Activated CD4-positive, alpha-beta T cell treated with anti-CD3 and anti-CD28 coated beads, Interleukin-2, amount 50 U/mL, for 48 hours (primary cell): ENCODE measurements at places on chromosomes 2 and 18.

GRCh38 chr2:229343661-229344060 is 72.6 kb upstream of the PID1 start:
- no peak for DNase-seq

- no peak for DNase-seq
These were observed 799 bp downstream of the CEP68 start for GRCh38 chr2:65057054-65057375.

- DNase-seq = no peak
These were observed 93.7 kb downstream of the COBLL1 start for GRCh38 chr2:164747783-164748433.

DNA sequence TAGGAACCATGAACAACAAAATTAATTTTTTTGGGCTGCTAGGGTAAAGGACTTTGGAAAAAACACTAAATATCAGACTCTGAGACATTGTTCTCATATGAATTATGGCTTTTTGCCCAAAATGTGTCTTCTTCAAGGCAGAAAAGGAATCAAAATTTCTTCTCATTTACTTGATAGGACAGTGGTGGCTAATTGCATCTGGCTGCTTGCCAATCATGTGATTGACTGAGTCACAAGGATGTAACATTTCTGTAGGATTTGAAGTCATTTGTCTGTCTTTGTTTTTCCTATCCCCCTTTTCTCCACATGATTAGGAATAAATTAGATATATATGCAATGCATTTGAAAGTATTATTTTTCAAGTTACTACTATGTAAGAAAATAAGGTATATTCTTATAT is 130.2 kb downstream of the SLC4A10 start:
- DNase-seq = no peak

DNA sequence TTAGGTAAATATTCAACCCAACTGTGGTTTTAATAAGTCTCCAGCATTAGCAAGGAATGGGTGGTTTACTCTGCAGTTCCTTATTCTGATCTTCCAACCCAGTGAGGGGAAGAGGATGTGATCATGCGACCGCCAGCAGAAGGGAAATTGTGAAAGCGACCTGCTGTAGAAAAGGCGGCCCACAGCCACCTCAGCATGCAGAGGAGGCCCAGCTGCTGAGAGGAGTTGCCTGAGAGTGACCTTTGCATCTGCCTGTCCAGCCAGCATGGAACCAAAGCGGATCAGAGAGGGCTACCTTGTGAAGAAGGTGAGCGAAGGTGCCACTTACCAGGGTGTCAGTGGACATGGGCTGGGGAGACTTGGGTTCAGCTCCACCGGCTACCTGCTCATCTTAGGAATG is at the start of gene PLEK:
TSS of gene PLEK (plus strand) at position 196 of the 400 bp plus-strand sequence. CDS start at position 266, 70 bp downstream.
- no peak for DNase-seq

GRCh38 chr2:237648016-237648381 is 20.6 kb downstream of the LRRFIP1 start:
- no peak for DNase-seq

DNA sequence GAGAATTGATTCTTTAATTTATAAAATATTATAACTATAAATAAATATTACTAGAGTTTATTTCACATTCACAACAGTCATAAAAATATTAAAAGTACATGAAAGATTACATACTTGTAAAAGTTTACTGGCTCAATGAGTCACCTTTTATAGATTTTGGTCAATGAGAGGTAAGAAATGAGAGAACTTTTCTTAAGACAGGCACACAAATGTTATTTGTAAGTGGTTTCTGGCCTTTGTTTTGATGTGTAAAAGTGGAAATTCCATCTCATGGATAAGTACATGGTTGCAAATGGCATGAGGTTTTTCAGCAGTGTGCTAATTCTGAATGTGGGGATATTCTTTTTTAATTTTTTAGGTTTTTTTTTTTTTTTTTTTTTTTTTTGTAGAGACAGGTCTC is 63.8 kb downstream of the TTC27 start:
- no peak for DNase-seq

DNA sequence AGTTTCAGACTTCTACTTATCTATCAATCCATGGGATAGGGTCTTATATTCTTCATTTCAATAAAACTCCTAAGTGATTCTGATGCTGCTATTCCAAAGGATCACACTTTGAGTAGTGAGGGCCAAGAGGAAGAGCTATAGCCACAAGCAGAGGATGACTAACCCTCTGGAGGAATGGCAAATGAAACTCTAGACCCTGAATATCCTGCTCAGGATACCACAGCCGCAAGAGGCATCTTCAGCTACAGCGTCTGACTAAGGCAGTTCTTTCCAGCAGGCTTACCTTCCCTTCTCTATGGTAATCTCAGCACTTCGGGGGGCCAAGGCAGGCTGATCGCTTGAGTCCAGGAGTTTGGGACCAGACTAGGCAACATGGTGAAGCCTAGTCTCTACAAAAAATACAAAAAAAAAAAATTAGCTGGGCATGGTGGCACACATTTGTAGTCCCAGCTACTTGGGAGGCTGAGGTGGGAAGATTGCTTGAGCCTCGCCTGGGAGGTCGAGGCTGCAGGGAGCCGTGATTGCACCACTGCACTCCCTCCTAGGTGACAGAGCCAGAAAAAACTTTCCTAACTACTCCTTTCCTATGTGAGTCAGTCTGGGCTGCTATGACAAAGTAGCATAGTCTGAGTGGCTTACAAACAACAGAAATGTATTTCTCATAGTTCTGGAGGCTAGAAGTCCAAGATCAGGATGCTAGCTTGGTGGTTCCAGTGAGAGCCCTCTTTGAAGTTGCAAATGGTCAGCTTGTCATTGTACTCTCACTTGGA is 371.9 kb downstream of the IRS1 start:
- no peak for DNase-seq

- DNase-seq = no peak
These were observed 3.1 kb downstream of the DCC start for GRCh38 chr18:52343138-52343537.

DNA sequence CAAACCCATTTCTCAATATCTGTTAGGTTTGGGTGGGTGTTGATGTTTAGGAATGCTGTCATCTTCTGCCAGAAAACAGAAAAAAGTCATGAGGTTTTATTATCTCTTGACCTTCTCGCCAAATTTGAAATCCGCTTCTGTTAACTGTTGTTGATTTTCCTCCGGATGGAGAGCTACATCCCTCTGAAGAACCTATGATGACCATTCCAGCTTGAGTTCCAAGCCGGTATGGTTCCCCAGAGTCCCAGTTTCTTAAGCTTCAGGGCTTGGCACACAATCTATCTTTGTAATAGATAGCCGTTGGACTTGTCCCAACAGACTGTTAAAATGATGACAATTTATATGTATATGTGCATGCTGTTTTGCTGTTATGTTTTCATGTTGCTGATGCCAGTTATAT is 1201.0 kb downstream of the LRP1B start:
- DNase-seq = no peak

- DNase-seq = no peak
These were observed 9.1 kb downstream of the ERICH2 start for GRCh38 chr2:170779304-170779703.

- DNase-seq = no peak
These were observed 56.6 kb downstream of the XRCC5 start for GRCh38 chr2:216165711-216166110.

DNA sequence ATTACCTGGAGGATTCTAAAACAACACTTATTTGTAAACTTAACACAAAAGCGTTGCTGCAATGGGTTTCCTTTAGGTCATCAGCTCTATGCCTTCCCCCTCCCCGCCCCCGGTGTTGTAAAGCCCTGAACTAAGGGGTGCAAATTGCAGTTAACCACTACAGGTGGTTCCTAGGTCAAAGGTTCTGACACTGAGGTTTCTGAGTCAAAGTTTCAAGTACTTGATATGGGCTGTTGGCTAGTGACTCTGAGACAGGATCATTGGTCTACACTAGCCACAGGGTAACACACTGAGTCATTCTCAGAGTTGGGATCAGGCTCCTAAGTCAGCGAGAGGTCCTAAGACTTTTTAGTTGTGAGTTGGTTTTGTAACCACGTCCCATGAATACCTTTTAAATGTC is 15.4 kb downstream of the IL1B start:
- peak; percentile 63 for DNase-seq

- DNase-seq = no peak
These were observed 84.1 kb downstream of the SMIM21 start for GRCh38 chr18:75343389-75343788.

GRCh38 chr18:2573408-2573807 is 2.1 kb downstream of the NDC80 start:
- no peak for DNase-seq

GRCh38 chr18:49892148-49892924 is 79.0 kb upstream of the ACAA2 start:
- no peak for DNase-seq

DNA sequence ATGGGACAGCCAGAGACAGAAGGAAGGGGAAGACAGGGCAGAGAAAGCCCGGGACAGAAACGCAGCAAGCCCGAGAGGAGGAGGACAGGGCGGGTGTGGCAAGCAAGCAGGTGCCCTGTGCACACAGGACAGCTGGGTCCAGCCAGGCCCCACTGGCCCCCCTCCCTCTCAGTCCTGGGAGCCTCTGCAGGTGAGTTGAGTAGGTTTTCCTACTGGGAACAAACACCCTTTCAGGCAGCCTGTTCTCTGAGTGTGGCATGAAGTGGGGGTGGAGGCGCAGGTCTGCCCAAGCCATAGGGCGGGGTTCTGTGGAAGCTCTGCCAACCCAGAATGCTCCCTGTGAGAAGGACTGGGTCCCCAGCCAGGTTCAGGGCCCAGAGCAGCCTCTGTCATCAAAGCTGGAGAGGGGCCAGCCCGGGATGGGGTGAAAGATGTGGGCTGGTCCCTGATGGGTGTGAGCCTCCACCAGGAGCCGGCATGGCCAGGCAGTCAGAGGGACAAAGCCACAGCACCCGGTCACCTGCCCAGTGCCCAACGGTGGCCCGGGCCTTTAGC is 129.4 kb downstream of the TFCP2L1 start:
- no peak for DNase-seq

DNA sequence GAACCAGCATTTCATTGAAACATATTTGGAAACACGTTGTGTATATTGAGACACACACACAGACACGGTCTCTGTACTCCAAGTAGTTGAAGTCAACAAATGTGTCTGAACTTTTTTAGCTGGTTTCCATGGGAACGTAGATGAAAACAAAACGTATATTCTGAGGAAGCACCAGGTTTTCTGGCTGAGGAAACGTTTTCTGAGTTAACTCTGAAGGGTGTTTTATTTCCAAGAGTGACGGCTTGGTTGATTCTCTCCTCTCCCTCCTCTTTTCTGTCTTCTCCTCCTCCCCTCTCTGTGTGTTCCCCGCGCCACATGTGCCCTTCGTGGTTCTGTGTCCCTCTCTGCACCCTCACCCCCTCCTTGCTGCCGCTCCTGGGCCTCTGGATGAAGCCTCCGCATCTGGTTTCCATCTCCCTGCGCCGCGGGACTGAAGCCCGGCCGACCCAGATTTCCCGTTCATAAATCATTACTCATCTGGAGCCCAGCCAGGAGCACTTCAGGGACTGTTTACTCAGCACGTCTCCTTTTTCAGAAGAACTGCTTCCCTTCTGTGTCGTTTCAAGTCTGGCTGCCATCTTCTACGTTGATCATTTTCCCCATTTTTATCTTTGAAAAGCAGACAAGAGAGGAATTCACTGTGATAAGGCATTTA is 122.7 kb downstream of the COL6A3 start:
- DNase-seq = peak; percentile 47

- no peak for DNase-seq
These were observed 769 bp downstream of the ATF2 start for GRCh38 chr2:175167076-175167791.

DNA sequence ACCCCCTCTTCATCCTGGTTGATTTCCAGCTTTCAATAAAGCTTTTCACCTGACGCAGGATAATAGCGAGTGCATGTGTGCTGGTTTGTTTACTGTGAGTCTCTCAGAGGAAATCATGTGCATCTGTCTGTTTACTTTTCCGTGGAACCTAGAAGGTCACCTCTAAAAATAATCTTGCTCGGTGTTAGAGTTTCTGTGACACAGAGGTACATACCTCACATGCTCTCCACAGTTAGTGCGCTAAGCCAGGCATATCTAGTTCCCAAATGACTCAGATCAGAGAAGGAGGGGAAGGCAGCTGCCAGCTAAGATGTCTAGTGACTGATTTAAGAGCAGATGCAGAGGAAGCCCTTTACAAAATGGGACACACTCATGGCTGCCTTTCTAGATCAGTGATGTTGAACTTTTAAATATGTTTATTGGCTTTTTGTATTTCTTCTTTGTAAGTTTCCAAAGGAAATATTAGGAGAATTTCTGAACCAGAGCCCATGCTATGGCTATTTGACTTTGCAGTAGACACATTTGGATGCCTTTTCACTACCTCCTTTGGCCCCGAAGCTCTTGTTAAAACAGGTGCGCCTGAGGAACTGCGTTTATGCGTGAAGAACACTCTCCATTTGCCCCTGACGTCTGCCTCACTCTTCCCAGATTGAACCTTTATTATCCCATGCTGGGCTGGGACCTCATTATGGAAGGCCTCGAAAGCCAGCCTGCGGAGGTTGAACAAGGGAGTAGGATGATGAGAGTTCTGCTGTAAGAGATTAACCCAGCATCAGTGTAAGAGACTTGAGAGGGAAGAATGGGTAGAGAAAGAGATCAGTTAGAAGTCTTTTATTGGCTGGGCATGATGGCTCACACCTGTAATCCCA is 145.6 kb downstream of the FAM161A start:
- no peak for DNase-seq

- DNase-seq = no peak
These were observed 37.5 kb upstream of the ZNF385B start for GRCh38 chr2:179898873-179899272.

DNA sequence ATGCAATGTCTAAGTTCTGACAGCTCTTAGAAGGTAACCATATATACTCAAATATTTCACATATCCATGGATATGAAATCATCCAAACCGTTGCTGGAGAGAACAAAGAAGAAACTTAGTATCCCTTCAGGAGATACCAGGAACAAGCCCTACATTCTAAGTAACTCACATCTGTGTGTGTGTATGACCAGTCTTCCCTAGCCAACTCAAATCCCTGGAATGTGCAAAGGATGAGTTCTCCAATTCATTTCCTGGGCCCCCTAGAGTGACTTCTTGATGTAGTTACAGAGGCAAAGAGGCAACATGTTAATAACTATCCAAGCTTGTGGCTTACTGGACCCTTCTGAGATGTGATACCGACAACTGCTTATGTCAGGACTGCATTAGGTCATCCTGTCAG is 20.1 kb downstream of the TPGS2 start:
- no peak for DNase-seq

DNA sequence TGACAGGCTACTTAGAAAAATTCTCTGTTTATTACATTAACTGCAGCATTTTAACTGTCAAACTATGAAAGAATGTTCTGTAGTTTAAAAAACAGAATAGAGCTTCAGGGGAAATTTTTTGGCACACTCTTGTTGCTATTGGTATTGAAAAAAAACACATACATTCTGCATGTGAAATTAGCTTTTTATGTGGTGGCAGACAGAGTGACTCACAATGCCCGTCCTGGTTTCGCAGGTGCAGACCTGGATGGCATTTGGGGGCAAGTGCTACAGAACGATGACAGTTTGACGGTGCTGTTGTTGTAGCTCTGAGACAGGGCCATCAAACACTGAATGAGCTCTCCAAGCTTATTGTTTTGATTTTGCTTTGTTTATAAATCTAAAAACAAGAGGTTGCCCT is 105.0 kb upstream of the MAP3K20 start:
- DNase-seq = peak; percentile 19
